ENCODE measurements at places on chromosomes 13 and 19.
A peak's percentile ranks its signal among the peaks of the same experiment; 100 is the strongest.

GRCh38 chr13:73731564-73731963 lies 402.6 kb downstream of the KLF12 start:
- no peak for DNase-seq

GRCh38 chr13:50484472-50485113 lies 358.9 kb downstream of the DLEU7 start:
- no peak for DNase-seq

GRCh38 chr13:44169018-44169911 lies 204.4 kb upstream of the SERP2 start:
- DNase-seq = no peak

DNA sequence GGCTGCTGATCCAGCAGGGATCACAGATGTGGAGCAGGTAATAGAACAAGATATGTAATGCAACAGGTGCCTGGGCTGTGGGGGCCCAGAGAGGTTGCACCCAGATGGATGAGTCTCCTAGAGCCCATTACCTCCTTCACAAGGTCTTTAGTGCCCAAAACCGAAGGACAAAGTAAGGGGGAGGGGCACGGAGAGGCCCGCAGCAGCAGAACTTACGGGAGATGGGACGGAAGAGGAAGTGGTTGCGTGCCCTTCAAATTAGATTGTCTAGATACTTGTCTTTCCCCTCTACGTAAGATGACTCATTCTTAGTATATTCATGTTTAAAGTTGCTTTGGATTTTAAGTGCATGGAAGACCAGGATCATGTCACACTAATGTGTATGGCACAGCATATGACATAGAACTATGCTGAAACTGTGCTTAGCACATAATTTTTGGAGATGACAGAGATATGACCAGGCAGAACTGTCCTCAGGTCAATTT lies 5.7 kb upstream of the MRPS31 start:
- peak; percentile 57 for DNase-seq

DNA sequence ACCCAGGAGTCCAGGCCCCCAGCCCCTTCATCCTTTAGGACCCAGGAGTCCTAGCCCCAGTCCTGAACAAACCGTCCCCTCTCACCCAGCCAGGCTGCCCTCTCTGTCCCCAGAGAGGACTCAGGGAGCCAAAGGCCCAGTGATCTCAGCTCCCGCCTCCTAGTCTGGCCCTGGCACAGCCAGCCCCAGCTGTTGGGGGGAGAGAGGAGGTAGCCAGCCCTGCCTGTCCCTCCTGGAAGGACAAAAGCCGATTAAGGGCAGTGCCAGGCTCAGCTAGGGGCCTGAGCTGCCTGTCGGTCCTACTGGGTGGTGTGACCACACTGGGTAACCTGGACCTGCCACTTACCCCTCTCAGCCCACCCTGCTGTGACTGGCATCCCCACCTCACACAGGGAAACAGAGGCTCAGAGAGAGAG lies 14.5 kb downstream of the LIPE start:
- no peak for DNase-seq

- DNase-seq = no peak
Measured at GRCh38 chr19:58380037-58380661, 681 bp downstream of the ZNF837 start.

DNA sequence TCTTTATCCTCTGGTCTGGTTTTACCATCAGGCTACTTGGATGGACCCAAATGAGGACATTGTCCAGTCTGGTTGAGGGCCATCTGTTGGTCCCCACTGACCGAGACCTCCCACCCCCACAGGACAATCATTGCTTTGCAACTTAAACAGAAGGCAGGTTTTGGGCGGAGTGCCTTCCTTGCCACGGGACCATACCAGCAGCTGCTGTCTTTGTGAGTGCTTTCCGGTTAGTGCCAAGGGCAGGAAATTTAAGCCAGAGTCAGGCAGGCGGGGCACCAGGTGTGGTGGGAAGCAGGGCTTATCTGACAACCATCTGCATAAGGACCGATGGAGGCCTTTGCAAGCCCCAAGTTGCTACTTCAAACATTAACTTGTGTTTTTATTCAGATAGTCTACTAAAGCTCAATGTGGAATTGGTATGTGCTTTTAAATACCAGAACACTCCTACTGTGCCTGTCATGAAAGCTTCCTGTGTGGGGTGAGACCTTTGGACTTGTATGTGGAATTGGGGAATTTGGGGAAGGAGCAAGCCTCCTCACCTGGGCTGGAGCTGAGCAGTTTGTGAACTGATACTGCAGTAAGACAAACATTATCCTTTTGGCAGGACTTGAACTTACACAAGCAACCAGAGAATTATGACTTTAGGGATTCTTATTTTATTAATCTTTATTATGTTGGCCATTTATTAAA lies 39.3 kb upstream of the UBE2L5 start:
- DNase-seq = no peak

Measured in stimulated activated CD4-positive, alpha-beta T cell treated with anti-CD3 and anti-CD28 coated beads, Interleukin-12 subunit alpha, Interleukin-12 subunit beta, amount 100 ng/mL, for 24 hours (primary cell).